ENCODE measurements at places on chromosomes 3 and 15.
A peak's percentile ranks its signal among the peaks of the same experiment; 100 is the strongest.

DNA sequence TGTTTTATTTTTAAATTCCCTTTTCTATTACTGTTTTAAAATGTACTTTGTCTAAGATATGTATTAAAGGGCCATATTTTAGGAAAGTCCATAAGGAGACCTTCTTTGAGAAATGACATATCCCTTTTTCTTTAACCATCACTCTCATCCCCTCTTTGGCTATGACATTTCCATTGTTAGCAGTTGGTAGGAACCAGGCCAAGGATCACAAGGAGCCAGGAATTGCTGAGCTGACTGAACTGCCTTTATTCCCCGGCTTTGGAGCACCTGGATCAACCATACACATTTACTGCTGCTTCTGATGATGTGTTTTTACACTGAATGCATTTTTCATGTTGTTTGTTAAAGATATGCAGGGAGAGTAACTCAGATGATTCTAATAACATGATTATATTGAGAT, 79.7 kb downstream of the HHLA2 start:
- DNase-seq: no peak

DNA sequence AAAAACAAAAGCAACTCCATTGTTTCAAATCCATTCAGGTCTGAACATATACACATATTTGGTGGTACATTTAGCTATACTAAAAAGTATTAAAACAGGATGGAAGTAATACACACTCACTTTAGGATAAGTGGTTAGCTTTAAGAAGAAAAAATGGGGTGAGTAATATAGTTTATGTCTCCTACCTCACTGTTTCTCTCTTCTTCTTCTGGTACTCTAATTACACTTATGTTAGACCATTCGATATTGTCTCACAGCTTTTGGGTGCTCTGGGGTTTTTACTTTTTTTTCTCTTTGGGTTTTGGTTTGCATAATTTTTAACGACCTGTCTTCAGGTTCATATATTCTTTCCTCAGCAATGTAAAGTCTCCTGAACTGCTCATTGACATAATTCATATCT, 75.4 kb upstream of the AKAP13 start:
- DNase-seq: no peak

DNA sequence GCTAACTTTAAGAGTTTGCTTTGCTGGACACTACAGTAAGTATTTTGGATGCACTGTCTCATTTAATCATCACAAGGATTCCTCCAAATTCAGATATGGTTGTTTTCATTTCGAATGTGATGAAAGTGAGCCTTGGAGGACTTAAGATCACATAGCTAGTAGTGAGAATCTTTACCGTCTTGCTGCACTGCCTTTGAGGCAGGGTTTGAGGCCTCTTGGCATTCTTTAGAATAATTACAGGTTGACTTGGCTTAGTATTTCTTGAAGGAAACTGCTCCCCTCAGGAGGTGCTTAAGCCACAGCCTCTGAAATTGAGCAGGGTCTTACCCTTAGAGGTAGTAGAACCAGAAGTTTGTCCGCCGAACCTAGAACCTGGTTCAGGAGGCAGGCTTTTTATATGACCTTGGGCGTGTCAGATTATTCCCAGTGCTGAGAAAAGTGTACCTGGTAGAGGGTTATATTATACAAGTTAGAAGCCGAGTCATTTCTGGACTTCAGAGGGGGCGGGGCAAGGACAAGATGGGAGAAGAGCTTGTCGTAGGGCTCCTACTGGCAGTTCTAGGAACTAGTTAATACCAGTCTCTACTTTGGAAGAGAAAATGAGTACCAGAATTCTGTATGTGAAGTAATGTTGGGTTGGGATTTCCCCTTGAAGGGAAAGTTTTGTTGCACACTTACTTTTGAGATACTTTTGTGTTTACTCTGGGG, 1.1 kb downstream of the TFG start:
- peak; percentile 11 for DNase-seq

GRCh38 chr3:114464548-114464947, 170.7 kb downstream of the TIGIT start:
- no peak for DNase-seq

DNA sequence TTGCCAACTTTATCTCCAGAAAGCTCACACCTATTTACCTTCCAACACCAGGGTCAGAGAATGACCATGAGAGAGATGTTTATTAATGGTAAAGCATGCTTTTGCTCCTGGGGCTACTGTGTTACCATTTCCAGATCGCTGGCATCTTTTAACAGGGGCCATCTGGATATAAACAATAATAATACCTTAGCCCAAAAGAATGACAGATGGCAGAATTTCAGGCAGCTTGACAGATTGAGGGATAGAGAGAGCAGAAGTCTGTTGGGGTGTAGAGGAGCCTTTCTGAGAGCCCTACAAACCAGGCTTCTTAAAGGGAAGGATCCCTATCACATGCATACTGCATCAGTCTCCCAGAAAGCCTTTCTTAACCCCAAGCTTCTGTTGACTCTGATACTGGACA, 17.7 kb downstream of the RBP1 start:
- no peak for DNase-seq

GRCh38 chr3:113166357-113166718, 45.0 kb upstream of the BOC start:
- DNase-seq: no peak

DNA sequence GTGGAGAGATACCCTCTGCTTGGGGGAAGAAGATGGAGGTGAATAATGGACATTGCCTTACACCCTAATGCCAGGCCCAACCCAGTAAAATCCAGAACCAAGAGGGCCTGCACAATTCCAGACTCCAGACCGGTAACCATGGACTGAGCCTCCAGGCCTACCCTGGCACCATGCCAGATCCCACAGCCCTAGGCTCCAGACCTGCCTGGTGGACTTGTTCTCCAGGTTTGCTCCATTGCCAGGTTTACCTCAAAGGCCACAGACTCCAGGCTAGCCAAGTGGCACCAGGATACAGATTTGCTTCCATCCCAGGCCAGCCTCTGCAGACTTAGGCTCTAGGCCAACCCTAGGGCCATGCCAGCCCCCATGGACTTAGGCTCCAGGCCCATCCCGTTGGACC, 14.0 kb downstream of the PLCH1 start:
- DNase-seq: no peak

GRCh38 chr3:64650096-64650622, 37.6 kb downstream of the ADAMTS9 start:
- DNase-seq: no peak

- no peak for DNase-seq
Measured at GRCh38 chr3:77039606-77040171, at the start of gene ROBO2. Gene ROBO2 (plus strand): TSS chr3:77040099. CDS start chr3:77040786, 687 bp downstream.

- DNase-seq: no peak
Measured at GRCh38 chr3:29203851-29204250, 77.0 kb upstream of the RBMS3 start.

- no peak for DNase-seq
Measured at GRCh38 chr15:52361494-52361893, 65.9 kb upstream of the MYO5C start.

DNA sequence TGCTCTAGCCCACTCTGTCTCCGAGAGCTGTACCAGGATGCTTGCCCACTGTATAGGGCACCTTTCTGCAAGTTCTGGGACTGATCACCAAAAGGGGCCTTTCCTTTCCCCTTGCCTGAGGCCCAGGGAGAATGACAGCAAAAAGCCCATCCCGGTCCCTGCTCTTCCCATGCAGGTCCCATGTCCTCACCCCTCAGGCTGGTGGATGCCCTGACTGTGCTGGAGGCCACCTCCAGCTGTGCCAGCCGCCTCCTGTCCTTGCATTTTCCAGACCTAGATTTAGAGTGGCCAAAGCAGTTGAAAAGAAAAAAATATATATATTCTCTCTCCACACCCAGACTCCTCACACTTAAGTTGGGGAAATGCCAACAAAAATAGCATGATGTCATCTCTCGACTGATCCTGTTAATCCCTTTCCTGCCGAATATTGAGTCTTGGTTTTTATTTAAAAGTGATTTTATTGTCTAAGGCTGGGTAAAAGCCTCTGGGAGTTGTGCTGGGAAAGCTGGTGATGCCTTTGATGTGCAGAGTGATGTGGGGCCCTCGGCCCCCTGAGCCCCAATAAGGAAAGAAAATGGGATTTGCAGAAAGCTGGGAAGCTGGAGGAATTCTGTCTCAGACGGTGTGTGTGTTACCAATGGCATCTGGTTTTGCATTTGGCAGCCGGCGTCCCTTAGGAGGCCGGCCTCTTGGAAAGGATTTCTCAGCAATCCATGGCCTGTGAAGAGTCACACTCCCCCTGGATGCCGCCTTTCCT, 29.3 kb upstream of the TPM1 start:
- no peak for DNase-seq

DNA sequence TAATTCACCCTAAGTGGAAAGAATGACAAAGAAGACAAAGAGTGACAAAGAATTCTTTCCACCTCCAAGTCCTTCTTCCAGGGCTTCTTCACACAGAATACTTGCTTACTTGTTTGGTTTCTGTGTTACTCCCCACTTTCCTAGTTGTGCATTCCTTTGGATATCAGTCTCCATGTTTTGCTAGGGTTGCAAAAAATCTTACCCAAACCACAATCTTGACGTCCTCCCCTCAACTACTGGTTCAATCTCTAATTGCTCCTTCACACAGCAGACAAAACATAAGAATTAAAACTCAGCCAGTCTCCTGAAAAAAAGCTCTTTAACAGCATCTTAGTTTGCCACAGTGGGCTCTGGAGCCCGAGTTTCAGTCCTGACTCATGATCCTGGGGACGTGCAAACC, 297.6 kb upstream of the CHRNA7 start:
- no peak for DNase-seq

GRCh38 chr3:113111011-113111707, 100.2 kb upstream of the BOC start:
- no peak for DNase-seq

- no peak for DNase-seq
Measured at GRCh38 chr3:109900783-109901182, 563.4 kb upstream of the DPPA4 start.

- DNase-seq: no peak
Measured at GRCh38 chr3:88364926-88365325, 215.2 kb downstream of the C3orf38 start.

DNA sequence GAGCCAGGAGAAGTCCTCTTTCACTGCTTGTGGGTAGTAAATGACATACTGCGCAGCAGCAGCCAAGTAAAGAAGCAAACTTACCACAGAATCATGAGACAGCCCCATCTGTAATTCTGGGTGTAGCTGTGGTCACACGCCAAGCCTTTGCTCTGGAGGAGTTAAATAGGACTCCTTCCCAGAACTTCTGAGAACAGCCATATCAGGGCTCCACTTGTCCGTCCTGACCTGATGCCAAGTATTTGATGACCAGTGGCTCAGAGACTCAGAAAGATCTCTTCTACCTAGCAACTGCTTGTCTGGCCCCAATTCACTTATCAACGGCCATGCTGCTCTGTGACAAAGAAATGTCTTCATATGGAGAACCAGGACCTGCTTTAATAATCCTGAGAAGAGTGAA, 20.6 kb upstream of the GOLIM4 start:
- DNase-seq: no peak

- DNase-seq: no peak
Measured at GRCh38 chr15:91689377-91689776, 164.1 kb upstream of the SLCO3A1 start.

- peak; percentile 68 for DNase-seq
Measured at GRCh38 chr3:128322030-128323022, 144.4 kb downstream of the DNAJB8 start.

GRCh38 chr3:168093229-168093628, 2.5 kb downstream of the GOLIM4 start:
- no peak for DNase-seq

- DNase-seq: no peak
Measured at GRCh38 chr3:123745184-123745855, 138.8 kb downstream of the MYLK start.

GRCh38 chr3:168705412-168705811, 609.7 kb upstream of the GOLIM4 start:
- DNase-seq: no peak

DNA sequence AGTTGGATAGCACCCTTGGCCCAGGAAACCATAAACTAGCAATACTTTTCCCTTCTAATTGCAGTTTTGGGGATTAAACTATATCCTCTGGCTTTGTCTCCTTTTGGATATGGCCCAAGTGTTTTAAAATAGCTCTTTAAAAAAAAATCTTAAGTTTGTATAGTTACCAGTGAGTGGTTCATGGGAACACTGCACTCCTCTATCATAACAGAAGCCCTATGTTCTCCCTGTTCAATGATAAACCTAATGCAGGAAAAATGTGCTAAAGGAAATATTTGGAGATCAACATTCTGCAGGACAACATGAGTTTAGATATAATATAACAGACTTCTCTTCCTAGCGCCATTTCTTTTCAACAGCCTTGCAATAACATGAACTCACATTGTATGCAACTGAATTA, 13.1 kb downstream of the MRPL47 start:
- DNase-seq: no peak

GRCh38 chr3:119913021-119913420, 131.1 kb downstream of the NR1I2 start:
- DNase-seq: no peak

- DNase-seq: no peak
Measured at GRCh38 chr3:69313251-69313650, 72.6 kb downstream of the FRMD4B start.

- no peak for DNase-seq
Measured at GRCh38 chr15:75785771-75786574, 57.3 kb upstream of the UBE2Q2 start.

DNA sequence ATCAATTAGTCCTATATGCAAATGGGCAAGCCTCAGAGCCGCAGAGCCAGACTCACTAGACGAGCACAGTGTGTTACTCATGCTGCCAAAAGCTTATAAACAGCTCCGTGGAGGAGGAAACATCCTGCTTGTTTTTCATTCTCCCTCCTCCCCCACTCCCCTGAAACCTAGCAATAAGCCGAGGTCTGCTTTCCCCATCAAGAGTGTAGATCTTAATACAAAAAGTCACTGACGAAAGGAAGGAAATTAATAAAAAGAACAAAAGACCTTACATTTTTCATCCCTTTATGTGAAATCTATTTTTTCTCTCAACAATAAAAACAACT, 88.5 kb downstream of the XXYLT1 start:
- DNase-seq: no peak

- DNase-seq: no peak
Measured at GRCh38 chr15:77803487-77803886, 170.8 kb upstream of the LINGO1 start.

- no peak for DNase-seq
Measured at GRCh38 chr3:5644773-5645670, 457.5 kb downstream of the EDEM1 start.

- DNase-seq: no peak
Measured at GRCh38 chr3:45145681-45146614, at the start of gene CDCP1. Gene CDCP1 (minus strand): TSS chr3:45146378. CDS start chr3:45146287, 91 bp downstream.

DNA sequence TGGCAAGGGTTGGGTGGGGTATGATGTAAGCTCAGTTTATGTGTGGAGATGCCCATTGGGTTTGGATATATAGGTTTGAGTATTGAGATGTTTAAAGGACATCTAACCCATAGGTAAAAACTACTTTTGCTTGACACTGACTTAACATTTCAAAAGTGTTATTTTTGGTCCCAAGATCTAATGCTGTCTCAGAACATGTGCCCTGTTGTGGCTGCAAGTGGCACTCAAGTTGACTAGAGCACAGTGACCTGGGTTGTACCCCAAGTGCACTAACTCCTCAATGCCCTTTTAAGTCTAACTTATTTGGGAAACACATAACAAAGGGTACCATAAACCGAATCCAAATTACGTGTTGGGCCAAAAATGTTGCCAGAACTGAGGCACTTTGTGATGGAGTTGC, 56.5 kb upstream of the CCR4 start:
- no peak for DNase-seq

Data from naive thymus-derived CD4-positive, alpha-beta T cell (primary cell).